Muscle of arm (tissue), 14 donors: ENCODE measurements at places on chromosomes 5 and 9.

GRCh38 chr5:131630208-131630962 lies 4.6 kb downstream of the RAPGEF6 start:
- DNase-seq, result no peak

- DNase-seq, result peak; percentile 25
Observed at GRCh38 chr5:21817668-21818369, 1035.3 kb downstream of the CDH12 start.

DNA sequence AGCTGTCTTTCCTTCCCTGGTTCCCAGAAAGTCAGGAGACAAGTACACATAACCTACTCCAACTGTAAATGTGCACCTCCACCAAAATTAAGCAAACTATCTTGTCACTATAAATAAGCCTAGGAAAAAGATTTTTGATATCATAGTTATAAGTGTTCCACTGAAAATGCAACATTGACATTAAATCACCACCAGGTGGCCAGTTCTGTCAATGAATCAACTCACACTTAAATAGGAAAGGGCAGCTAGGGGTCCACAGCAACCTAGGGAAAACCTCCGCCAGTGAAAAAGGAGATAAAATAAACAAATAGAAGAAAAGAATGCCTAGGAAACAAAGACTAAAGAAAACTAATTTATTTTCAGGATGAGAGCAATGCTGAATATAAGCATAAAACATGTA lies 243.0 kb upstream of the PTPRD start:
- no peak for DNase-seq

GRCh38 chr5:5494489-5495402 lies 72.3 kb downstream of the ICE1 start:
- DNase-seq, result peak; percentile 6

DNA sequence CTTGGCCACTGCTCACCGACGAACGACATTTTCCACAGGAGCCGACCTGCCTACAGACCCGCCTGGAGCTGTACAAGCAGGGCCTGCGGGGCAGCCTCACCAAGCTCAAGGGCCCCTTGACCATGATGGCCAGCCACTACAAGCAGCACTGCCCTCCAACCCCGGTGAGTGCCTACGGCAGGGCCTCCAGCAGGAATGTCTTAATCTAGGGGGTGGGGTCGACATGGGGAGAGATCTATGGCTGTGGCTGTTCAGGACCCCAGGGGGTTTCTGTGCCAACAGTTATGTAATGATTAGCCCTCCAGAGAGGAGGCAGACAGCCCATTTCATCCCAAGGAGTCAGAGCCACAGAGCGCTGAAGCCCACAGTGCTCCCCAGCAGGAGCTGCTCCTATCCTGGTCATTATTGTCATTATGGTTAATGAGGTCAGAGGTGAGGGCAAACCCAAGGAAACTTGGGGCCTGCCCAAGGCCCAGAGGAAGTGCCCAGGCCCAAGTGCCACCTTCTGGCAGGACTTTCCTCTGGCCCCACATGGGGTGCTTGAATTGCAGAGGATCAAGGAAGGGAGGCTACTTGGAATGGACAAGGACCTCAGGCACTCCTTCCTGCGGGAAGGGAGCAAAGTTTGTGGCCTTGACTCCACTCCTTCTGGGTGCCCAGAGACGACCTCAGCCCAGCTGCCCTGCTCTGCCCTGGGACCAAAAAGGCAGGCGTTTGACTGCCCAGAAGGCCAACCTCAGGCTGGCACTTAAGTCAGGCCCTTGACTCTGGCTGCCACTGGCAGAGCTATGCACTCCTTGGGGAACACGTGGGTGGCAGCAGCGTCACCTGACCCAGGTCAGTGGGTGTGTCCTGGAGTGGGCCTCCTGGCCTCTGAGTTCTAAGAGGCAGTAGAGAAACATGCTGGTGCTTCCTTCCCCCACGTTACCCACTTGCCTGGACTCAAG lies 1.5 kb downstream of the CSF2 start:
- no peak for DNase-seq

DNA sequence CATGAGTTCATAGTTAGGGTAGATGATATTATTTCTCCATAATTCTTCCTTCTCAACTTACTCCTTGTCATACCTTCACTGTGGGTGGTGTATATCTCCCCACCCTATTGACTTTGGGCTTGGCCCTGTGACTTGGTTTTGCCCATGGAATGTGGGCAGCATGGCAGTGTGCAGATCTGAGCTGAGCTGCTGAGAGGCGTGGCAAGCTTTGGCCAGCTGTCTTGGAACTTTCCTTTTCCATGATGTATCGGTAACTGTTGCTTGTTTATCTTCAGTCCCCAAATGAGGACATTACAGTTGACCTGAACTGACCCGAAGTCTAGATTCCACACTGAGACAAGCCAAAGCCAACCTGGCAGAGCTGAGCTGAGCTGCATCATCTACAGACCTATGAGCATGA lies 70.4 kb downstream of the RALGPS1 start:
- no peak for DNase-seq

DNA sequence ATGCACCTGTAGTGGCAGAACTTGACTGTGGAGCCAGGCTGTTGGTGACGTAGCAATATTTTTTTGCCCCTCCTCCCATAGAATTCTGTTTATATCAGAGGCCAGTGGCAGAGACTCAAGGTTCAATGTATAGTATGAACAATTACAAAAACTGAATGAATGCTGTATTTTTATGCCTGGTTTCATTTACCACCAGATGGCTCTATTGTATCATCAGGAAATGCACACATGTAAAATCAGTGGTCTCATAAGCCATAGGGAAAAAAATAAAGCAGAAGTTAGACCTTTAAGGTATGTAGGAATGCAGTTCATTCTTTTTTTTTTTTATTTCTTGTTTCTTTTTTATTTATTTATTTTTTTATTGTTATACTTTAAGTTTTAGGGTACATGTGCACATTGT lies 43.6 kb downstream of the CCDC192 start:
- peak; percentile 17 for DNase-seq

- no peak for DNase-seq
Observed at GRCh38 chr5:37814699-37815098, 25.1 kb downstream of the GDNF start.

GRCh38 chr5:110631236-110631635 lies 95.2 kb downstream of the TMEM232 start:
- no peak for DNase-seq

- no peak for DNase-seq
Observed at GRCh38 chr9:113355040-113355596, 5.8 kb downstream of the BSPRY start.

- no peak for DNase-seq
Observed at GRCh38 chr5:125717209-125717608, 706.0 kb upstream of the GRAMD2B start.

DNA sequence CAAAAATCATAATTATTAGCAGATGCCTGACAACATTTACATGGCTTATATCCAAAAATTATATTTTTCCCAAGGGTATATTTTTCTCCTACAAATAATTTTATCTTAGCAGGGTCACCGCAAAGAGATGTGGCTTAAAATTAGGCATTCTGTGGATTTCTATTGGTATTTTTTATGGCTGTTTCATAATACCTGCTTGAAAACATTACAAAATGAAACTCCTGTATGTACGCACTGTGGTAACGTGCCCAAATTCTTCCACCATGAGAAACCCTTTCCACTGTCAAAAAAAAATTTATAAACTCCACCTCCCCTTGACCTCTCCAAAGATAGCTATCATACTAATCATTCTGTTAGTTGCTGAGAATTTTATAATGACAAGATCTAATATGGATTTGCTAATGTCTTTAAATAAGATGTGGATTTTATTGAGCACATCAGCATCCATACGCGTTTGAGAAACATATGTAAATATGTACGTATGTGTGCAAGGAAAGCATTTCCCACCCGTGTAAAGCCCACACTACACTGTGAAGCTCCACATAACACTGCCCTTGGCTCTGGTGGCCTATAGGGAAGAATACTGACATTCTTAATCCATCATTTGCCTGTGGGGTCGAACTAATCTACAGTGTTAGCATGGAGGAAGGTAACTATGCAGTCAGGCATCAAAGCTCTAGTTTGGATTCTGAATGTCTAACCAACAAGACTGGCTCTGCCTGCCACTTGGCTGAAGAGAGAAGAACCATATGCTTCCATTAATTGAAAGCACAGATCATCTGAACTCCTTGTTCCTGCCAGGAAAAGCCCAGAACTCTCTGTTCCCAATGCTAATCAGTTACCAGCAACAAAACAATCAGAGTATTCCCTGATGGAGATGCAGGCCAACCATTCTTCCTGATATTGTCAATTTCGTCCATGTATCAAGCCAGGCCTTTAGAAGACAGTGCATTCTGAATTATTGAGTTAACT lies 244.7 kb downstream of the SPOCK1 start:
- peak; percentile 15 for DNase-seq

DNA sequence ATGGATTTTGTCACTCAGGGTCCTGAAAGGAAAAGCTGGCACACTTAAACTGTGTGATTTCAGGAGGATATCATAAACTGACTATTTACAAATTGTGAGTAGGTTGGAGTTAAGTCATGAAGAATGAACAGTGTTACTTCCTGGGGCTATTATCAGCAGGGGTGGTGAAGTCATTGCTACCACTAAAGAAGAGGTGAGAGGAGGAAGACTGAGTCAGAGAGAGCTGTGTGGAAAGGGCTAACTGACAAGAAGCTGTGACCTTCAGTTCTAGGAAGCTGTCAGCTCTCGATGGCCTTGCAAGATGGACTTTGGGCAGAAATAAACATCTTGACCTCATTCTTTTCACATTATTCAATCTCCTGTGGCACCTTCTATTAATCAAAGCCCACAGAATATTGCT lies 72.3 kb upstream of the STARD4 start:
- DNase-seq, result no peak

DNA sequence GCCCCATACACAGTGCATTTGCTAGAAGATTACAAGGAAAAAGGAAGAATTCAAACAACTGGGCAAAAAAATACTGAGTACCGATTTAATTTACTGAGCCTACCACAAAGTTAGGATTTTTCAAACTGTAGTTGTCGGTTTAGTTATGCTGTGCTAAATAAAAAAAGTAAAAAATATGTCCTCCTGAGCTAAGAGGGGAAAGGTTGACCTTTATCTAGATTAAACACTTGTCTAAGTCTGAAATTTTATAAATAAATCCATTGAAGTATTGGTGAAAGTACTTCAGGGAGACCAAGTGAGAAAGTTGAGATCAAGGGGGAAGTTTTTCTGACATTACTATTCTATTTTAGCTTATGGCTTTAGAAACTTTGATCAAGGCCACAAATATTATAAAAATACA lies 19.1 kb upstream of the DAB2 start:
- DNase-seq, result no peak

DNA sequence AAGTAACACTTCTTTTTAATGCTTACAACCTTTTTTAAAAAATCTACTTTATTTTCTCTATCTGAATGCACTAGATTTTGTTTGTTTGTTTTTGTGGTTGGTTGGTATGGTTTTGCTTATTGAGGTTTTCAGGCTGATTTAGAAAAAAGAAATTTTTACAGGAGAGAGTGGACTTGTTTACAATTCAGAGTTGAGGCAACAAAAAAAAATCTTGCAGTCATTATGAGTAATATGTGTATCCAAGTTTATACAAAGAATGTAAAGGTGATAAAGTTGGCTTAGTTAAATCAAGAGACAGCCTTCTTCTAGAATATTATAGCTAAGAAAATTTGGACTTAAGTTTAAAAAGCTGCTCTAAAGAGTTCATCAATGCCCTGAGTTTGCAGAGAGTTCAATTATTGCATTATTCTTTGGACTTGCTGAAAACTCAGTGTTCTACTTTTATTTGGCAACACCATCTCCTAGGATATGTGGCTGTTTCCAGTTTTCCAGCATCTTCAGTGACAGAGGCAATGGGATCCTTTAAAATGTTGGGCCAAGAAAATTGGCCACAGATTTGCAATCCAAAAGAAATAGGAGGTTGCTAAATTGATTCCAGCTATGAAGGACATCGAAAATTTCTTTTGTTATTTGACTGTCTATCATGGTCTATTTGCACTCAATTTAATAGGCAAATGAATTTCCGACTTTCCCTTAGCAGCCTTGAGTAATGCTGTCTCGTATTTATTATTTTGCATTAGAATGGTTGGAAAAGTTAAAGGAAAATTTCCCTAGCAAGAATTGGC lies 10.7 kb downstream of the STK32A start:
- peak; percentile 60 for DNase-seq

DNA sequence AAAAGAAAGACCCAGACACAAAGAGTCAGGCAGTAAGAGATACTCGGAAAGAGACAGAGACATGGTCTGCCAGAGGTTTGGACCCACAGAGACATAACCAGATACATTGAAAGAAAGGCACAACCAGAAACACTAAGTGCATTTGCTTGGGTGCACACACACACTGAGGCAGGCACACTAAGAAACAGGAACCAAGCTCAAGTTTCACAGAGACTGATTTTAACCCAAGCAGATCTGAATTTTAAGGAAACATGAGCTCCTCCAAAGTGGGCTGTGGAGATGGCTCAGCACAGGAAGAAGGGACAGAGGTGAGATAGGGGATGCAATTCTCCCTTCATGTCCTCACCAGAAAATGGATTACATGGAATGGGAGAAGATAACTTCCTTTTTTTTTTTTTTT lies 9.5 kb downstream of the AQP3 start:
- no peak for DNase-seq

DNA sequence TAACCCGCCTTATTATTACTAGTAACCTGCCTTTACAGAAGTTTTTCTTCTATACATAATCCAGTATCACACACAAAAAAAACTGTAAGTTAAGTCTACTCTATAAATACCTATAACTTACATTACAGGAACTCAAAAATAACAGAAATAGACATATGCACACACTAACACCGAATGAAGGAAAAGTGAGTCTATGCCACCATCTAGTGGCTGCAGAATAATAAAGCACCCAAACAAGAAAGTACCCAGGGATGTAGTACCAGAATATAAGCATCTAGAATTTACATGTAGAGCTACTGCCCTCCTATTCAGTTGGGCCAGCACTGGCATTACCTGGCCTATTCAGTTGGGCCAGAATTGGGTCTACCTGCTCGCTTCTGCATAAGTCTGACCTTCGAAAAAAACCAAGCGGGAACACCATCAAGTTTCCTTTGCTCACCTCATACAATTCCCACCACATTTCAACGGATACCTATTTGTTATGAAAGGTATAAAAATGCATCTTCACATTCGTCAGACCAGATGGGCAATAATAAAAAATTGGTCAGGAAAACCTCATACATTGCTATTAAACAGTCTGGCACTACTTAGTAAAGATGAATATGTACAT lies 4.0 kb upstream of the NIPSNAP3A start:
- DNase-seq, result peak; percentile 76

DNA sequence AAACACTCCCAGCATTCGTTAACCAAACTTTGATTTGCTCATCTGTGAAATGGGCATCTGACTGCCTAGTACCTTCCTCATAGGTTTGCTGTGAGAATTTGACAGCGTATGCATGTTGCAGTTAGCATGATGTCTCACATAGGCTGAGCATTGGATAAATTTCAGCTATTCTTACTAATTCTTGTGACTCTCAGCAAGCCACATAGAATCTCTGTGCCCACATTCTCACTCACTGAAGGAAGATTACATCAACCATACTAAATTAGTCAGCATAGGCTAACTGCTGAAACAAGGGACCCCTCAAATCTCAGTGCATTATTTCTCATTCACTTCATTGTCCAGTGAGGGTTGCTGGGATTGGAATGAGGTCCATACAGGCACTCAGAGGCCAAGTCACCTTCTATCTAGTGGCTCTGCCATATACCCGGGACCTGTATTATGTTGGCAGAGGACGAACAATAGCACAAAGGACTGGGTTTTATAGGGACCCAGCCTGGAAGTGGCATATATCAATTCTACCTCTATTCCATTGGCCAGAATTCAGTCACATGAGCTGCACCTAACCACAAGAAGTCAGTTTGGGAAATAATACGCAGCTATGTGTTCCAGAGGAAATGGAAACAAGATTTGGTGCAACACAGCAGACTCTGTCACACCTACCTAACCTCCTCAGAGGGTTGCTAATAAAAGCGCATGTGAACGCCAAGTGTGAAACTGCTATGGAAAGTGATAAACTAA lies 4.2 kb upstream of the PTGER4 start:
- DNase-seq, result no peak

GRCh38 chr5:181235689-181236366 lies 7.9 kb downstream of the RACK1 start:
- DNase-seq, result no peak
